Gastroesophageal sphincter (tissue), 4 donors: ENCODE measurements at places on chromosomes 12 and 14. TPM values are rescaled to one million over a fixed set of nuclear protein-coding genes. Genes with fewer than 3 reads are reported as not detected.
A peak's percentile ranks its signal among the peaks of the same experiment; 100 is the strongest.

- ATAC-seq, result no peak
Measured at GRCh38 chr12:17076028-17076744, 470.2 kb upstream of the LMO3 start.

DNA sequence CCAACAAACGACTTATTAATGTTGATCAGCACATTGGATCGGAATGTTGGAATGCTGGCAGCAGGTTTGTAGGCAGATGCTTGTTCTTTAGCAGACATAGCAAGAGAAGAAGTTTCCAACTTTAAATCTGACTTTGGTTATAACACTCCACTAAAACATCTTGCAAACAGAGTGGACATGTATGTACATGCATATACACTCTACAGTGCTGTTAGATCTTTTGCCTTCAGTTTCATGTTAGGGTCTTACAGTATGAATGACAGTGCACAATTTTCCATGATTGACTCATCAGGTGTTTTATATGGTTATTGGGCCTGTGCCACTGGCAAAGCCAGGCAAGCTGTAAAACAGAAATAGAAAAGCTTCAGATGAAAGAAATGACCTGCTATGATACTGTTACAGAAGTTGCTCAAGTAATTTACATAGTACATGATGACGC lies 14.3 kb upstream of the DHRS7 start:
- ATAC-seq, result peak; percentile 64

DNA sequence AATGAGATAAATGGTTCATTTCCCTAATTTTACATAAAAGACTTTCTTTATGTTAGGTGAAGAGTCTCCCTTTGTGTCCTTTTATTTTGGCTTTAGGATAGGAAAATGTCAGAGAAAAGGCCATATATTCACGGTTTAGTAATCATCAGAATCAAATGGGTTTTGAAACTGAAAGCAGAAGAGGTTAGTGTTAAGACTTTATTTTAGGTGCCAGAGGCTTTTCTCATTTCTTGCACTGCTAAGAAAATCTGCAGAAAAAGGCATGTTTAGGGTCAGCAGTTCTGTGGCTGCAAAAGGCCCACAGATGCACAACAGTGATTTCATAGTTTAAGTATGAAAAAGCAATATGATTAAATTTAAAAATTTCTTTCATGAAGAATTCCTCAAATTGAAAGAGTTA lies 80.4 kb upstream of the SINHCAF start:
- no peak for ATAC-seq

DNA sequence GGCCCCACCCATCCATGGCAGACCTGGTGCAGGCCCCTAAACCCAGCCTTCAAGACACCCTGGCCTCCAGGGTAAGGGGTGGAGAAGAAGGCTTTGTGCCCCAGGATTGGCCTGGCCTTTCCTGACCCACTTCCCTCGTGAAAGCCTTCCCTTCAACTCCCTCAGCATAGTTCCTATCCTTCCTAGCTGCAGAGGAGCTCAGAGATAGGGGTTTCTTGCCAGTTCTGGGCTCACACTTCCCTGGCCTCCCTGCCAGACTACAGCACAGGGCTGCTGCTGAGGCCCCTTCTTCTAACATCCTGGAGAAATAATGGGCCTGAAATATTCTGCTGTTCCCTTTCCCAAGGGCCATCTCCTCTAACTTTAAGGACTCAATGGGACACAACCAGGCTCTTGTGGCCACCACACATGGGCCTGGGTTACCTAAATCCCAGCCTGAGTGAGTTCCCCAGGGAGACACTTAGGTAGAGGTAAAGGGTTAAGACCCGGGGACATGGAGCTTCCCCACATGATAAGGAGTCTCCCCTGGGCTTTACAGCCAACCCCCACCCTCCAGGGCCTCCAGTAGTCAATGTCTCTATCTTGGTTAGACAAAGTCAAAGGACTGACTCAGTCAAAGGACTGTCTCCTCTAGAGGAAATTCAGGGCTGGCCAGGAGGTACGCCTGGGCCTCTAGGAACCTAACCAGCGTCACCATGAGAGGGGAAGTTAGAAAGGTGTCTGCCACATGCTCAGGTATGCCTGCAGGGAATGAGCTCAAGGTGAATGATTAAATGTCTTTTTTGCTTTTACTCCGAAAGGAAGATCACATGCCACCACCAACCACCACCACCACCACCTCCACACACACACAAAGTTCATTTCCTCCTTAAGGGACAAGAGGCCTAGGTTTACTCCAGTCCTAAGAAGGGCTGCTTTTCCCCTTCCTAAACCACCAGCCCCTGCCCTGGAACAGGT lies 7.1 kb downstream of the ZFP36L1 start:
- peak; percentile 3 for ATAC-seq

DNA sequence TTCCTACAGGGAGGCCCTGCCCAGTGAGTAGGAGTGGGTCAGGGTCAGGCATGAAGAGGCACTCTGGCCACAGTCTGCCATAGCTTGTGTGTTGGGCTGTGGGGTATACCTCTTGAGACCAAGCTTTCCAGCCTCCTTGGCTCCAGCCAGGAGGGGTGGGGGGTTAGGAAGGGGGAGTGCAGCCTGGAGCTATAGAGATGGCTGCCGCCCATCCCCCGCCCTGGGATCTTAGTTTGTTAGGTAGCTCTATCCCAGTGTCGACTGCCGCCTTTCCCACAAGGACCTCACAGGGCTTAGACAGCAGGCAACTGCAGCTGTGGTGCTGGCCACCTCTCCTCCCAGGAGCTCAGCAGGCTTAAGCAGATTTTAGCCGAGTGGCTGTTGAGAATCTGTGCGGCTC lies 216.4 kb downstream of the PLCZ1 start:
- ATAC-seq, result no peak

DNA sequence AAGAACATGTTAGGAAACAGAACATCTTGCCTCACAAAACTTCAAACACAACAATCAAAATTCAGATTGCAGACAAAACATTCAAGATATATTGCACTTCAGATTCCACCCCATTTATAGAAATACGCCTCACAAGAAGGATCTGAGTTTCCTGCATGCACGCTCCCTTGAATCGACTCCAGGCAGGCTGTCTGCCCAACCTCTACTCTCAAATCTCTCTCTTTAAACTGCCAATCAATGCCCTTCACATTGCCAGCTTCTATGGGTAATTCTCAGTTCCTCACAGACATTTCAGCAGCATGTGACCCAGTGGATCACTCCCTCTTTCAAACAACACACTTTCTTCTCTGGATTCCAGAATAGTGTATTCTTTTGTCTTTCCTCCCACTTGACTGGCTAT lies 184.1 kb downstream of the PRKD1 start:
- ATAC-seq, result no peak

- peak; percentile 82 for ATAC-seq
Measured at GRCh38 chr12:104182144-104182543, 33.4 kb upstream of the TXNRD1 start.

DNA sequence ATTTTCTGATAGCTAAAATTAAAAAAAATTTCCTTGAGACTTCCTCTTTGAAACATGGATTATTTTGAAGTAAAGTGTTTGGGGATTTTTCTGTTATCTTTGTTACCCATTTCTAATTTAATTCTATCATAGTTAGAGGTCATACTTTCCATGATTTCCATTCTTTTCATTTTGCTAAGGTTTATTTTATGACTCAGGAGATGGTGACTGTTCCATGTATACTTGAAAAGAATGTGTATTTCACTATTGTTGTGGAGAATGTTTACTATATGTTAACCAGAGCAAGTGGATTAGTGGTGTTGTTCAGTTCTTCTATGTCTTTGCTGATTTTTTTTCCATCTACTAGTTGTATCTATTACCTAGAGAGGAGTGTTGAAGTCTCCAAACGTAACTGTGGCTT lies 250.5 kb upstream of the PELI2 start:
- ATAC-seq, result no peak

- no peak for ATAC-seq
Measured at GRCh38 chr12:5691943-5692342, 253.1 kb downstream of the ANO2 start.

DNA sequence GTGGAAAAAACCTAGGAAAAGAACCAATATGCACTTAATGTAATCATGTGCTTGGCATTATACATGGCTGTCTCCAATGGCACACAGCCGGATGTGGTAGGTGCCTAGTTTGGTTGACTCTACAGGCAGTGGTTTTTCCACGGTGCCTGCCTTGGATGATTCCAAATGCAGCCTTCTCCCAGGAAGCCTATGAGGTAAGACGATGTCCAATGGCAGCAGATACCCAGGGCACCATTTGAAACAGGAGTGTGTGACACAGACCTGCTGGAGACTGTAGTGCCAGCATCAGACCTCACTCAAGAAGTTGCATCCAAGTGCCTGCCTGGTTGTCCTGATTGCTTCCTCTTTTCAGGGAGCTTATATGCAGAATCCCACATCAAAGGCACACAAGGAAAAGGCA lies 88.0 kb upstream of the VASH1 start:
- ATAC-seq, result no peak

GRCh38 chr12:130642856-130643255 lies 73.2 kb downstream of the RIMBP2 start:
- ATAC-seq, result no peak

- no peak for ATAC-seq
Measured at GRCh38 chr12:15787778-15788177, 1.4 kb downstream of the EPS8 start.

DNA sequence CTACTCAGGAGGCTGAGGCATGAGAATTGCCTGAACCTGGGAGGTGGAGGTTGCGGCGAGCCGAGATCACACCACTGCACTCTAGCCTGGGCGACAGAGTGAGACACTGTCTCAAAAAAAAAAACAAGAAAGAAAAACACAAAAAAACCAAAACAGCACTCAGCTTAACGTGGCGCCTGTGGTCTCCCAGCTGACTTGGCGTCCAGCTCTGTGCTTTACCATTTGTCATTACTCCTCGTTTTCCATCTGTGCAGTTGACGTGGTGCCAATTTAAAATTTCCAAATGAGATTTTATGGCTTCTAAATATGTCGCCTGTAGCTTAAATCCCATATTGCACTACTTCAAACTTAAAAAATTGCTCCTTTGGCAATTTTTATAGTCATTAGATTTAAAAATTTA lies 2.0 kb downstream of the MGP start:
- no peak for ATAC-seq

- no peak for ATAC-seq
Measured at GRCh38 chr14:37579274-37579673, 15.8 kb downstream of the FOXA1 start.

DNA sequence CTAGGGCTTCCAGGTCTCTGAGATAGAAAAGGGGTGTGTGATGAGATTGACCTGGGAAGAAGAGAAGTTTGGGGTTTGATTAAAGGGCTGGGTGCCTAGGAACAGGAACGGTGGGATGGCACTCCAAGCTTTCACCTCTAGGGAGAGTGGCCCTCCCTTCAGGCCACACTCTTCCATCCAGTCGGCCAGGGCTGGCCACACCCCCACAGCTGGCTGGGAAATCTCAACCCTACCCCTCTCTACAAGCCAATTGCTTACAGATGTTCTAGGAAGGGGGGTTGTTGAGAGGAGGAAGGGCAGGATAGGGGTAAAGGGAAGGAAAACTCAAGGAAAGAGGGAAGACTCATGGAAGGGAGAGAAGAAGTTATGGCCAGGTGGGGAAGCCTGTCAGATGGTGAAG lies 6.6 kb upstream of the ITGA5 start:
- no peak for ATAC-seq

GRCh38 chr12:117583677-117584225 lies 222.3 kb upstream of the NOS1 start:
- ATAC-seq, result no peak

DNA sequence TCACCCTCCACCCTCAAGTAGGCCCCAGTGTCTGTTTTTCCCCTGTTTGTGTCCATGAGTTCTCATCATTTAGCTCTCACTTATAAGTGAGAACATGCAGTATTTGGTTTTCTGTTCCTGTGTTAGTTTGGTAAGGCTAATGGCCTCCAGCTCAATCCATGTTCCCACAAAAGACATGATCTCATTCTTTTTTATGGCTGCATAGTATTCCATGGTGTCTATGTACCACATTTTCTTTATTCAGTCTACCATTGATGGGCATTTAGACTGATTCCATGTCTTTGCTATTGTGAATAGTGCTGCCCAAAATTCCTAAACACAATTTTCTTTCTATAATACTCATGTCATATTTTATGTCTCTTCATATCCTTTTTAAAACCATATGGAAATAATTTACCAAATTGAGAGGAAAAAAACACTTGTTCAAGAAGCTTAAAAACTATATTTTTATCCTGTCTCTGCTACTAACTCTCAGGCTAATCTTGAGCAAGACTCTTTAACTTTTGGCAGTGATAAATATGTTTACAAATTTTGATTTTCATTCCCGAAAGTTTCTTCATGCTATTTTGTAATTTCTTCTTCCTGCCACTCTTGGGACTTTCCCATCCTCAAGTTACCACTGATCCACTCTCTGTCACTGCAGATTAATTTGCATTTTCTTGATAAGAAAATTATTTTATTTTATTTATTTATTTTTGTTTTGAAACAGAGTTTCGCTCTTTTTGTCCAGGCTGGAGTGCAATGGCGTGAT lies 28.0 kb upstream of the OSBPL8 start:
- ATAC-seq, result peak; percentile 37

DNA sequence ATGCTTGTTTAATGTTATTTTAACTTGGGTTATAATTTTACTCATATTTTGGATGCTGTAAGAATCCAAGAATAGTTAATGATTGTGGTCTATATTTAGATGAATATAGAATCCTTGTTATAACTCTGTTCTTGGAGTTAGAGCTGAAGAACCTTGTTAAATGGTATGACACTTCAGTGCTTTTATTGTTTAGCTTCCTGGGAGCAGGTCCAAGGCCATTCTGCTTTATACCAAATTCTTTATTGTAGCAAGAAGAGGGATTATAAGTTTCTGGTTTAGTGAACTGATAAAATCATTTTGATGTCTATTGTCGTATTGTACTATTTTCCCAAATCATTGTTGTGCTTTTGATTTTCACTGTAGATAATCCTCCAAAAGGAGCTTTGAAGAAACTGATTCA lies 69.4 kb downstream of the MIA2 start:
- no peak for ATAC-seq

- ATAC-seq, result no peak
Measured at GRCh38 chr12:54935235-54935951, 49.2 kb downstream of the TESPA1 start.

DNA sequence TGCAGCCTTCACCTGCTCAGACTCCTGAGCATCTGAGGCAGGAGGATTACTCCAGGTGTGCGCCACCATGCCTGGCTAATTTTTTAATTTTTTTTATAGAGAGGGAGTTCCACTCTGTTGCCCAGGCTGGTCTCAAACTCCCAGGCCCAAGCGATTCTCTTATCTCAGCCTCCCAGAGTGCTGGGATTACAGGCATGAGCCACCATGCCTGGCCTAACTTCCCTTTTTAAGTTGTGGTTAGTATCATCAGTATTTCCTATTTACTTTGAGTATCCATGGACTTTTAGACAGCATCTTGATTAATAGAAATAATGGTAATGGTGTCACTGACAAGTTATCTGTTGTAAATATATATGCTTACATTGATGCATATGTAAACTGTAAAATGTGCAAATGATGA lies 116.9 kb downstream of the FGD4 start:
- ATAC-seq, result no peak

Gene FBRSL1
- 21.5 TPM for total RNA-seq

Gene PRH2
- total RNA-seq, result not detected

Gene SYNE3
- total RNA-seq, result 16.5 TPM

Gene DCAF11
- 71.1 TPM for total RNA-seq

Gene LRRC10
- total RNA-seq, result not detected

Gene PKP2
- 0.62 TPM for total RNA-seq
